ENCODE measurements at places on chromosomes 5 and 9. TPM values are rescaled to one million over a fixed set of nuclear protein-coding genes. Genes with fewer than 3 reads are reported as not detected.

MARCHF3 gene
- total RNA-seq = 1.9 TPM

TTC39B gene
- 8.9 TPM for total RNA-seq

IFNA13 gene
- total RNA-seq = not detected

SPINK4 gene
- total RNA-seq = not detected

CMYA5 gene
- 0.11 TPM for total RNA-seq

PTPRD gene
- total RNA-seq = 1.5 TPM

UAP1L1 gene
- 22.3 TPM for total RNA-seq

PCDHA12 gene
- total RNA-seq = not detected

SPINK6 gene
- not detected for total RNA-seq

PLGRKT gene
- 39.3 TPM for total RNA-seq

NME5 gene
- not detected for total RNA-seq

ANKRD34B gene
- total RNA-seq = not detected

CEL gene
- total RNA-seq = 2.1 TPM

- H3K4me1 ChIP-seq = peaks cover 3% of the 10 kb centered on the region
- H3K4me3 ChIP-seq = no peak overlapping the region
- no peak overlapping the region for H3K27ac ChIP-seq
- DNase-seq = no peak
- peaks cover 10% of the 10 kb centered on the region for H3K27me3 ChIP-seq
Observed at GRCh38 chr5:59055745-59056448, 473.0 kb downstream of the RAB3C start.

DNA sequence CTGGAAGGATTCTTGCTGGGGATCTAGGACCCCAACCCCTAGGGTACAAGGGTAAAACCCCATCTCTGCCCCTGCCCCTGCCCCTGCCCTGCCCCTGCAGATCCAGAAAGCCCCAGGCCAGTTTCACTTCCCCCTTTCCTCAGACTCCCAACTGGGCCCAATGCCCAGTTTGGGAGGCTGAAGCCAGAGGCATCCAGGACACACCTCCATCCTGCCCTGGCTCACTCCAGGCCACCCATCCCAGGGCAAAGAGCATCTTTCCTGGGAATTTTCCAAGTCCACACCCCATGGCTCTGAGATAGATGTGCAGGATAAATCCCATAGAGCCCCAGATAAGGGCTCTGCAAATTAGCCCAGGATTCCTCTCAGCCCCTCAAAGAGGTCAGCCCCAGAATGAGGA lies 17.4 kb downstream of the CNTFR start:
- no peak for DNase-seq
- H3K4me1 ChIP-seq = no peaks in the 10 kb centered on the region
- no peaks in the 10 kb centered on the region for H3K36me3 ChIP-seq
- no peak overlapping the region for H3K4me3 ChIP-seq

- no peak overlapping the region for H3K4me3 ChIP-seq
- H3K36me3 ChIP-seq = no peaks in the 10 kb centered on the region
- no peaks in the 10 kb centered on the region for H3K4me1 ChIP-seq
- DNase-seq = no peak
- H3K27me3 ChIP-seq = peaks cover 4% of the 10 kb centered on the region
- no peak overlapping the region for H3K27ac ChIP-seq
Observed at GRCh38 chr9:98656511-98656910, 52.2 kb downstream of the GABBR2 start.

DNA sequence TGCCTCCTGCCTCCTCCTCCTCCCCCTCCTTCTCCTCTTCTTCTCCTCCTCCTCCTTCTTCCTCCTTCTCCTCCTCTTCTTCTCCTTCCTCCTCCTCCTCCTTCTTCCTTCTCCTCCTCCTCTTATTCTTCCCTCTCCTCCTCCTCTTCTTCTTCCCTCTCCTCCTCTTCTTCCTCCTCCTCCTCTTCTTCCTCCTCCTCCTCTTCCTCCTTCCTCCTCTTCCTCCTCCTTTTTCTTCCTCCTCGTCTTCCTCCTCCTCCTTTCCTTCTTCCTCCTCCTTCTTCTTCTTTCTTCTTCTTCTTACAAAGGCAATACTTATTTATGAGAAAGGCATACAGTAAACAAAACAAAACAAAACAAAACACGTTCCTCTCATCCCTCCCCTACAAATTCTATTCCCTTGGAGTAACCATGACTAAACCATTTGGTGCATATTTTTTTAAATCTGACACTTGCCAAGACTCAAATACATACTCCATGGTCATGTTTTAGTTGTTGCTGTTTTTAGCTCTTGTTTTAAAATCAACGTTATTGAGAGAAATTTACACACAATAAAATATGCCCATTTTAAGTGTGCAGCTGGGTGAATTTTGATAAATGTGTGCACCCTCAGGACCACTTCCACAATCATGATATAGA lies 135.6 kb downstream of the FOXD1 start:
- DNase-seq = no peak
- H3K27me3 ChIP-seq = peaks cover 47% of the 10 kb centered on the region
- no peaks in the 10 kb centered on the region for H3K4me1 ChIP-seq

GRCh38 chr5:74312746-74313145 lies 327.8 kb downstream of the ENC1 start:
- peaks cover 4% of the 10 kb centered on the region for H3K4me1 ChIP-seq
- no peaks in the 10 kb centered on the region for H3K36me3 ChIP-seq
- no peak overlapping the region for H3K4me3 ChIP-seq

DNA sequence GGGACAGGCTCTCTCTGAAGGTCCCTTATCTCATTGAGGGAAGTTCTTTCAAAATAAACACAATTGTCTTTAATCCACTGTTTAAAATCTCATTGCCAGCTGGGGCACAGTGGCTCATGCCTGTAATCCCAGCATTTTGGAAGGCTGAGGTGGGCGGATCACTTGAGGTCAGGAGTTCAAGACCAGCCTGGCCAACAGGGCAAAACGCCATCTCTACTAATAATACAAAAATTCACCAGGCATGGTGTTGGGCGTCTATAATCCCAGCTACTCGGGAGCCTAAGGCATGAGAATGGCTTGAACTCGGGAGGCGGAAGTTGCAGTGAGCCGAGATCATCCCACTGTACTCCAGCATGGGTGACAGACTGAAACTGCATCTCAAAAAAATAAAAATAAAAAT lies 8.3 kb upstream of the NDFIP1 start:
- no peaks in the 10 kb centered on the region for H3K36me3 ChIP-seq
- no peak for DNase-seq
- no peak overlapping the region for H3K4me3 ChIP-seq
- peaks cover 41% of the 10 kb centered on the region for H3K4me1 ChIP-seq
- H3K27me3 ChIP-seq = no peaks in the 10 kb centered on the region

GRCh38 chr5:119357270-119357669 lies 1.5 kb downstream of the TNFAIP8 start:
- peaks cover 69% of the 10 kb centered on the region for H3K36me3 ChIP-seq
- H3K27ac ChIP-seq = peak overlapping the region; percentile 93
- DNase-seq = no peak
- peaks cover 83% of the 10 kb centered on the region for H3K4me1 ChIP-seq

DNA sequence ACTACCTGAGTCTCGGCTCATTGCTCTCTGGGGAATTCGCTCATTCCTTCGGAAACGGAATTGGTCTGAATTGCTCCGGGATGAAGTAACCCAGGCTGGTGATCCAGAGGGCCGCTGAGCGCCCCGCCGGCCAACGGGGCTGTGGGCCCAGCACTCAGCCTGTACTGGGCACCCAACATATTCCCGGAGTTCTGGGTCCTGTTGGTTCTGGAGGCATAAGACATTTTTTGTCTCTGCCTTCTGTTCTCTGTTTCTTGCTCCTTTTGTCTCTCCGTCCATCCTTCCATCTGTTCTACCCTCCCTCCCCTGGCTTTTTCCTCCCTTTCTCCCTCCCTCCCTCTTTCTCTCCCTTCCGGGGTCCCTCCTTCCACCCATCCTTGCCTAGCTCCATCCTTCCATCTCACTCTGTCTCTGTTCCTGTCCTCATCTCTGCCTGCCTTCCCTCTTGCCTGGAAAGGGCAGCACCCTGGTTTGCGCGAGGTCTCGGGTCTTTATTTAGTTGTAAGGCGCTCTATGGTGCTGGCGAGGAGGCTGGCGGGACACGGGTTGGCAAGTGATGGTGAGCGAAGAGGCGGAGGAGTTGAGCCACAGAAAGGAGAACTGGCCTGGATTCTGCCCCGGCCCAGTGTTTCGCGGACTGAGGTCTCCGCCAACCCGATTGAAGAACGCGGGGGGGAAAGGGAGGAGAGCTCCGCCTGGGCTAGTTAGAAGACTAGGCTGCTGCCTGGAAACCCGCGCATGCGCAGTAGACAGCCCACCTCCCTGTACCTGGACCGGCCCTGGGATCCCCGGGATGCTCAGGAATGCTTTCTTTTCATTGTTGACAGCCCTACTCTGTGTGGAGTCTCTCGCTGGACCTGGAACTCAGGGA lies 1468.0 kb downstream of the FOXD4L5 start:
- H3K4me3 ChIP-seq = peak overlapping the region; percentile 72
- H3K36me3 ChIP-seq = peaks cover 10% of the 10 kb centered on the region
- H3K27ac ChIP-seq = peak overlapping the region; percentile 58
- H3K4me1 ChIP-seq = peaks cover 15% of the 10 kb centered on the region

DNA sequence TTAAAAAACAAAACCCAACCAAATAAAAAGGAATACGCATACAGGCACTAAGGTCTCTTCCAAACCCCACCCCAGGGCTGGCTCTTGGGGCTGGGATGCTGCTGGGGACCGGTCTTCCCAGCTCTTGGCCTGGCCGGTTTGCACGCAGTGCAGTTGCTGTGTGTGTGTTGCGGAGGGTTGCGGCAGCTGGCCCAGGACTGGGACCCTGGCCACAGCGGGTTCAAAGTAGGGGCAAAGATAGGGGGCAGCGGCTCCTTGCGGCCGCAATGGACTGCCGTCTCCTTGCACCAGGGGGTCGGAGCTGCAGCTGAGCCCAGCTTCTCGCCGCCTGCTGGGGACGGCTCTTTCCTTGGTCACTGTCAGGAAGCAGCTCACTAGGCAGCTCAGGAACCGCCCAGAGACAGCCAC lies 5.0 kb downstream of the DMRT3 start:
- H3K36me3 ChIP-seq = no peaks in the 10 kb centered on the region
- peaks cover 77% of the 10 kb centered on the region for H3K27me3 ChIP-seq
- H3K4me1 ChIP-seq = peaks cover 2% of the 10 kb centered on the region
- H3K27ac ChIP-seq = no peak overlapping the region

DNA sequence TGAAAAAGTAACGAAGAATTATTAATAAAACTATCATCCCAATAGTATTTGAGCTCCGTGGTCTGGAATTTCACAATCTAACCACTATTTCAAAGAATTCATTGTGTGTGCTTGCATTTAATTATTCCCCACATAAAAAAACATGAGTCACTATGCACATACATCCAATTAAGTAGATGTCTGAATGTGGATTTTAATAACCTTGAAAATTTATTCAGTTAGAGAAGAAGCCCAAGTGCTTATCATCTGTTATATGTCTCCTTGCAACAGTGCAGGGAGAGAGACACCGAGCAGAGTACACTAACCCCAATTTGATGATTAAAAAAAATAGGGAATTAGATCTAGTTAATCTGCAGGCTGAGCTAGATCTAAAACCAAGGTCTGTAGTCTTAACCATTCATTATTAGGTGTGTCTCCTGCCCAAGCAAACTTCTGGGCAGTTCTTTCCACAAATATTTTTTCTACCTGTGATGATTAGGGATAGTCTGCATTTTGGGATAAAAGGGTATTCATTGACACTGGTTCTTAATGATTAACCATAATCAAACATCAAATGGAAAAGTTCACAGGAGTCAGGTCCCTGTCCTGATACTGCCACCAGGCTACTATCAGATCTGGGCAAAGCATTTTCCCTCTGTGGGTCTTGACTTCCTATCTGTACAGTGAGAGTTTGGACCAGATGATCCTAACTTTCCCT lies 164.2 kb downstream of the GRIA1 start:
- H3K4me3 ChIP-seq = no peak overlapping the region
- no peak overlapping the region for H3K27ac ChIP-seq
- no peaks in the 10 kb centered on the region for H3K4me1 ChIP-seq
- H3K27me3 ChIP-seq = no peaks in the 10 kb centered on the region
- no peak for DNase-seq

- peaks cover 49% of the 10 kb centered on the region for H3K36me3 ChIP-seq
- H3K27ac ChIP-seq = peak overlapping the region; percentile 77
- H3K4me1 ChIP-seq = peaks cover 73% of the 10 kb centered on the region
Observed at GRCh38 chr5:131277875-131278740, 14.3 kb downstream of the CDC42SE2 start.

- H3K4me1 ChIP-seq = peaks cover 46% of the 10 kb centered on the region
- H3K4me3 ChIP-seq = peak overlapping the region; percentile 50
- peak overlapping the region; percentile 87 for H3K27ac ChIP-seq
- no peaks in the 10 kb centered on the region for H3K27me3 ChIP-seq
- no peak for DNase-seq
Observed at GRCh38 chr9:129988607-129989361, 54.2 kb downstream of the FNBP1 start.

- no peaks in the 10 kb centered on the region for H3K36me3 ChIP-seq
- no peaks in the 10 kb centered on the region for H3K27me3 ChIP-seq
- no peak for DNase-seq
- H3K4me3 ChIP-seq = no peak overlapping the region
Observed at GRCh38 chr5:179227229-179227579, 118.1 kb downstream of the ADAMTS2 start.

GRCh38 chr5:132504746-132505145 lies 14.2 kb upstream of the IRF1 start:
- no peak for DNase-seq
- peaks cover 21% of the 10 kb centered on the region for H3K4me1 ChIP-seq
- H3K4me3 ChIP-seq = no peak overlapping the region
- H3K36me3 ChIP-seq = no peaks in the 10 kb centered on the region
- H3K27ac ChIP-seq = no peak overlapping the region

DNA sequence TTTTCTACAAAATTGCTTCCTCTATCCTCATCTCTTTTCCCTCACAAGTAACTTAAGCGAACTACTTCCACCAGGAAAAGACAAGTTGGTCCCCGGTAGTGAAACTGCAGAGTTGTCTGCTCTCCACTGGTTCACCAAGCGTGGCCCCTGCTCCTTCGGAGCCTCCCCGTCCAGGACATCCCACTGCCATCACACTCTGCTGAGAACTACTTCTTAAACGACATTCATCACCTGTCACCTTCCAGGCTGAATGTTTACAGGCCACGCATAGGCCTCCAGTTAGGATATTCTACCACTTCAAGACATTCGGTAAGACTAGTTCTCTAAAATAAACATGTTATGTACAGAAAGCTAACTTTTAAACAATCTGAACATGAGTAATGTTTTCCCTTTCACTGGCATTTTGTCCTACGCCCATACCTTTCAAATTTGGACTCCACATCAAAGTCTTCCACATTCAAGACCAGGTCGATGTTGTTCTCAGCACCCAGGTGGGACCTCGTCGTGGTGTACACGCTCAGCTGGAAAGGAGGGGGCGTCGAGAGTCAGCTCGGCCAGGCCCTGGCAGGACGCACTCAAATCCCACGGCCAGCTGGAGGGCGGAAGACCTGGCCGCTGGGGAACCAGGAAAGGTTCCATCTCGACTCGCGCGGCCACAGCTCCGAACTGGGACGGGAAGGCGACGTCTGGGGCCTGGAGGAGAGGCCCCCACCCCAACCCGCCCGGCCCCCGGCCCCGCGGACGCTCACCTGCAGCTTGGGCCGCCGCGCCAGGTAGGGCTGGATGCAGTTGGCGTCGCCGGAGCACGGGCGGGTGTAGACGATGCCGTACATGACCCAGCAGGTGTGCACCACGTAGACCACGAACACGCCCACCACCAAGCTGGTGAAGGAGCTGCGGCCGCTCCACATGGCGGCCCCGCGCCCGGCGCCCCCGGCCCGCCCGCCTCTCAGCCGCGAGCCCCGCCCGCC lies 683 bp downstream of the CLPTM1L start:
- peaks cover 36% of the 10 kb centered on the region for H3K36me3 ChIP-seq
- H3K4me1 ChIP-seq = peaks cover 19% of the 10 kb centered on the region
- no peak for DNase-seq
- no peaks in the 10 kb centered on the region for H3K27me3 ChIP-seq
- H3K4me3 ChIP-seq = peak overlapping the region; percentile 93
